Cardiac septum (tissue), 1 donor: ENCODE measurements at places on chromosomes 1 and 21. TPM values are rescaled to one million over a fixed set of nuclear protein-coding genes. Genes with fewer than 3 reads are reported as not detected.

Gene SMYD2
- total RNA-seq, result 445 TPM

Gene GTF2B
- 11.6 TPM for total RNA-seq

Gene FCRL4
- total RNA-seq, result not detected

Gene SLC2A5
- total RNA-seq, result 1.5 TPM

Gene TNFRSF8
- 1.4 TPM for total RNA-seq
